ENCODE measurements at places on chromosomes 2 and 18. TPM values are rescaled to one million over a fixed set of nuclear protein-coding genes. Genes with fewer than 3 reads are reported as not detected.

The SLC4A5 gene
- total RNA-seq, result 0.34 TPM

The CFAP210 gene
- total RNA-seq, result 0.77 TPM

The ATIC gene
- 237 TPM for total RNA-seq

The NAT8 gene
- total RNA-seq, result not detected
